CD4-positive, alpha-beta memory T cell (primary cell): ENCODE measurements at places on chromosomes 6 and 20. TPM values are rescaled to one million over a fixed set of nuclear protein-coding genes. Genes with fewer than 3 reads are reported as not detected.

Gene C20orf141
- polyA plus RNA-seq: not detected

Gene GGTLC1
- polyA plus RNA-seq: not detected

- peak overlapping the region; percentile 56 for H3K27ac ChIP-seq
- H3K4me3 ChIP-seq: peak overlapping the region; percentile 9
- DNase-seq: no peak
- H3K36me3 ChIP-seq: no peaks in the 10 kb centered on the region
- no peaks in the 10 kb centered on the region for H3K27me3 ChIP-seq
Measured at GRCh38 chr6:156396791-156397418, 380.3 kb upstream of the ARID1B start.

- H3K4me3 ChIP-seq: no peak overlapping the region
- no peaks in the 10 kb centered on the region for H3K4me1 ChIP-seq
- H3K27me3 ChIP-seq: no peaks in the 10 kb centered on the region
- no peaks in the 10 kb centered on the region for H3K36me3 ChIP-seq
- no peak overlapping the region for H3K27ac ChIP-seq
Measured at GRCh38 chr6:169971081-169971861, 219.8 kb downstream of the ERMARD start.

- no peak for DNase-seq
- H3K4me3 ChIP-seq: no peak overlapping the region
- no peak overlapping the region for H3K27ac ChIP-seq
- no peaks in the 10 kb centered on the region for H3K27me3 ChIP-seq
Measured at GRCh38 chr6:145731447-145731846, 3.9 kb downstream of the EPM2A start.

Gene ZKSCAN4
- polyA plus RNA-seq: 5.2 TPM

DNA sequence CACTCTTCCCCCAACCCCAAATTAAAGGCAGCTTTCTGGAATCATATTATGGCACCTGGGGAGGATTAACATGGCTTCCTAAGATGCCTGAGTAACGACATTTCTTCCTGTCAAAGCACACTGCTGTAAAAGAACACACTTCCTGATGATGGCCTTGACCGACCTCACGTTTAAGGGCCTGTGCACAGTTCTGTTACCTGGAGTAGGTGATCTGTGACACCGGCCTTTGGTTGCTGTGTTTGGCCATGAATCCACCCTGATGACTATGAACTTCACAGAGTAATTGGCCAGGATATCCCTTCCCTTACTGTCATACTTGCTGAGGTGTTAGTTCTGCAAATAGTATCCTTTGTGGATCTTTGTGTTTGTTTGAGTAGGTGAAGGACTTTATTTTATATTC is 45.8 kb downstream of the PLCB4 start:
- H3K27ac ChIP-seq: no peak overlapping the region
- no peak for DNase-seq
- H3K36me3 ChIP-seq: no peaks in the 10 kb centered on the region
- no peak overlapping the region for H3K4me3 ChIP-seq
- no peaks in the 10 kb centered on the region for H3K27me3 ChIP-seq
- no peaks in the 10 kb centered on the region for H3K4me1 ChIP-seq

GRCh38 chr6:8633762-8634161 is 198.4 kb upstream of the SLC35B3 start:
- H3K36me3 ChIP-seq: no peaks in the 10 kb centered on the region
- no peaks in the 10 kb centered on the region for H3K4me1 ChIP-seq
- DNase-seq: no peak
- H3K27me3 ChIP-seq: no peaks in the 10 kb centered on the region
- no peak overlapping the region for H3K27ac ChIP-seq

Gene CLVS2
- polyA plus RNA-seq: not detected

Gene CLPSL2
- polyA plus RNA-seq: not detected

DNA sequence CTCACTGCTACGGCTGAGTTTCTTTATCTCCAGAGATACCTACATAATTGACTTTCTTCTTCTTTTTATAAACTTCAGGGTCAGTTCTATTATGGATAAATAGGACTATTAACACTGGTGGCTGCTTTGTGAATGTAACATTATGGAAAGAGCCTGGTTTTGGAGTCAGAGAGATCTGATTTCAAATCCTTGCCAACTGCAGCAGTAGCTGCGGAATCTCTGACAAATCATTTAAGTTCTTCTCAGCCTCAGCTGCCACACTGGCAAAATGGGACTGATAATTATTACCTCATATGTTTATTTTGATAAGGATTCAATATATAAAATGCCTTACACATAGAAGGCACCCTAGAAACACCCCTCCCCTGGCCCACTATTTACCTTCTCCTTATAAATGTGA is 160.5 kb downstream of the BACH2 start:
- no peaks in the 10 kb centered on the region for H3K36me3 ChIP-seq
- H3K27me3 ChIP-seq: no peaks in the 10 kb centered on the region
- no peak overlapping the region for H3K27ac ChIP-seq
- H3K4me1 ChIP-seq: no peaks in the 10 kb centered on the region
- no peak overlapping the region for H3K4me3 ChIP-seq

- no peak overlapping the region for H3K27ac ChIP-seq
- no peaks in the 10 kb centered on the region for H3K27me3 ChIP-seq
- H3K36me3 ChIP-seq: no peaks in the 10 kb centered on the region
Measured at GRCh38 chr6:164010441-164011103, 596.1 kb downstream of the QKI start.

- H3K4me1 ChIP-seq: no peaks in the 10 kb centered on the region
- H3K36me3 ChIP-seq: no peaks in the 10 kb centered on the region
- DNase-seq: no peak
- no peaks in the 10 kb centered on the region for H3K27me3 ChIP-seq
Measured at GRCh38 chr6:14344486-14344885, 226.9 kb downstream of the CD83 start.

- peaks cover 7% of the 10 kb centered on the region for H3K4me1 ChIP-seq
- H3K27me3 ChIP-seq: no peaks in the 10 kb centered on the region
- H3K4me3 ChIP-seq: no peak overlapping the region
Measured at GRCh38 chr6:34047913-34048867, 97.7 kb downstream of the GRM4 start.

Gene MAPK13
- polyA plus RNA-seq: 36.8 TPM

DNA sequence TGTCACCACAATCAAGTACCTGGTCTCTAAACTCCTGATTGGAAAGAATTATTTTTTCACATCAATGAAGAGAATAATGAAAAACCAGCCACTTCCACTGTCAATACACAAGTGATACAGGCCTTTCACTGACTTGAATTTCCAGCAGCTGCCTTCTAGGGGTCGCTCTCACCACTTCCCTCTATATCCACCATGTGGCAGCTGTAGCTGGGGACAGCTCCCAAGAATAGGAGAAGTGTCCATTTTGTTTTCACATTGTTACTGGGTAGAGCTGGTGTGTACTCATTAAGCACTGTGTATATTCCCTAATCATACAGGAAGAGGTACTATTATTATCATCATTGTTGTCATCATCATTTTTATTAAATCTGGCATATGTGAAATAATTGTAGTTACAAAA is 438.4 kb upstream of the SPTLC3 start:
- no peak overlapping the region for H3K27ac ChIP-seq
- H3K36me3 ChIP-seq: no peaks in the 10 kb centered on the region
- H3K4me1 ChIP-seq: no peaks in the 10 kb centered on the region
- no peak overlapping the region for H3K4me3 ChIP-seq
- no peak for DNase-seq

Gene CDH26
- polyA plus RNA-seq: not detected

- H3K4me1 ChIP-seq: no peaks in the 10 kb centered on the region
- no peak overlapping the region for H3K27ac ChIP-seq
- no peak overlapping the region for H3K4me3 ChIP-seq
Measured at GRCh38 chr6:28558629-28559028, 32.9 kb downstream of the GPX5 start.

DNA sequence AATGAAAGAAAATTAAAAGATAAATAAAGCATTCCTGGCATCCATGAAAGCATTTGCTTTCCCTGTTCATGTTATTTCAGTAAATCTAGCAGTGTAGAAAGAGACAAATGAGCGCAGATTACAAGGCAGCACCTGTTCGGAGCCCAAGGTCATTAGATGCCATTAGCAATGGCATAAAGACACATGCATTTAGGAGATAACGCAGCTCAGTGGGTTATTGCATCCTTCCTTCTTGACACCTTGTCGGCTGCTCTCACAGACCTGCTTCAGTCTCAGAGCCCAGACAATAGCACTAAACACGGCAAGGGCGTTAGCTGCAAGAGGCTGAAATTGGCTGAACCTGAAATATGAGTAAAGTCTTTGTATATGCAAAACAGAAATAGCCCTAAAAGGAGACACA is 140.3 kb downstream of the ATXN1 start:
- H3K27me3 ChIP-seq: no peaks in the 10 kb centered on the region
- H3K4me1 ChIP-seq: peaks cover 48% of the 10 kb centered on the region
- H3K36me3 ChIP-seq: no peaks in the 10 kb centered on the region
- no peak overlapping the region for H3K4me3 ChIP-seq

DNA sequence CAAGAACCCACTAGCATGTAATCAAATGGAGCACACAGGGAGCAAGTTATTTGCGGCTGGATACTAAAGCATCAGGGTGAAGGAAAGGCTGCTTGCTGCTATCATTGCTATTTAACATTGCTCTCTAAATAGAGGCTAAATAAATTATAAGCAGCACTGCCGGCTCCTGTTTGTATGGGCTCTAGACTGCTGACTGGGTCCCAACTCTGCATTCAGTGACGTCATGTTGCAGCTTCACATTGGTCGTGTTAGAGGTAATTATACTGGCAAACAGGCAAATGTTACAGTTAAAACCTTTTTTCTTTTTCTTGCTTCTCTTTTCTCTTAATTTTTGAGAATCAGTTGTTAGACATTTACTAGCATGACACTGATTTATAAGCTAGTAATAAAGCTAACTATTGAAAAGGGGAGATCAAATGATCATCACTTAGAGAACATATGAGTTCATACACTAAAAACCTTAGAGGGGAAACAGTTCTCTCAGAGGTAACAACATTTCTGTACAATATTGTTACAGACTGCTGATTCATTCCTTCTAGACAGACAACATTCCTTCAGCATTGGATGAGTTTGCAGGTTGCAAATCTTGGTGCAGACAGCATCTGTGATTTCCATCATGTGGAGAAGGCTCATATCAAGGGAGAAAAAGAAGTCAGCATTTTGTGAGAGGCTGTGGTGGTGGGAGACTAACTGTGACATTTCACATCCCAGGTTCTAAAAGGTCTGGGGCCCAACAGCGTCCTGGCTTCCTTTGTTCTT is 15.9 kb downstream of the RFPL4B start:
- H3K27ac ChIP-seq: no peak overlapping the region
- H3K27me3 ChIP-seq: no peaks in the 10 kb centered on the region

DNA sequence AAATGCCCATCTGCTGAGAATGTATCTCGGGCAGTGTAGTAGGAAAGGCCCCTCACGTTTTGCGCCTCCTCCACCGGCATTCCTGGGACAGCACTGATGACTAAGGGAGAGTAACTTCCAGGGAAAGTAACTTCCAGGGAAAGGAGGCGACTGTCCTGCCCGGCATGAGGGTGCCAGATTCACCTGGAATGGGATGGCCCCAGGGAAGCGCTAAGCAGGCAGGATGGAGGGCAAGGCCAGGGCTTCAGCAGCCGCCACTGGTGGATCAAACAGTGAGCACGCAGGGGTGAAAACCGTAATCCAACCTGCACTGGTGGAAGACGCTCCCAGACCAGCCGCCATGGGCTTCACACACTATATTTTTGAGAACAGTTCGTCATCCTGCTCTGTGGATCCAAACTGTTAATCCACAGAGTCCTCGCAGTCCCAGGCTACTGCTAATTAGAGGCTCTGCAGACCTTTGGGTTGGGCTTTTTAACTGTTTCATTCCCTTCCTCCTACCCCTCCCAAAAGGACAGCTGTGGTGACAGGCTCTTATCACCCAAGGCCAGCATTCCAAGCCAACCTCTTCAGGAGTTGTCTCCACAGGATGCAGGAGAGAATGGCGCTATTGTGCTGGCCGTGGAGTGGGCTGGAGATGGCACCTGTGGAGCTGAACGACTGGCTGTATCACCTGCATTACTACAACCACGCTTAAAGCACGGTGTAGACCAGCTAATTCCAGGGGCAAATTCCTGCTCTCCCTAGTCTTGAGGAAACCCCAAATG is 178.9 kb downstream of the DLL1 start:
- H3K27ac ChIP-seq: no peak overlapping the region
- H3K4me1 ChIP-seq: no peaks in the 10 kb centered on the region
- H3K36me3 ChIP-seq: no peaks in the 10 kb centered on the region
- no peaks in the 10 kb centered on the region for H3K27me3 ChIP-seq
- DNase-seq: no peak
- H3K4me3 ChIP-seq: no peak overlapping the region

Gene MCCD1
- not detected for polyA plus RNA-seq

Gene MRPS10
- 40.3 TPM for polyA plus RNA-seq

- H3K27ac ChIP-seq: no peak overlapping the region
- H3K36me3 ChIP-seq: no peaks in the 10 kb centered on the region
- H3K4me1 ChIP-seq: no peaks in the 10 kb centered on the region
- DNase-seq: no peak
Measured at GRCh38 chr6:37347177-37347576, 6.6 kb upstream of the RNF8 start.

GRCh38 chr6:91155129-91155785 is 568.4 kb upstream of the MAP3K7 start:
- no peak overlapping the region for H3K4me3 ChIP-seq
- no peaks in the 10 kb centered on the region for H3K36me3 ChIP-seq
- no peak for DNase-seq
- no peaks in the 10 kb centered on the region for H3K4me1 ChIP-seq
- no peaks in the 10 kb centered on the region for H3K27me3 ChIP-seq

- H3K36me3 ChIP-seq: no peaks in the 10 kb centered on the region
- H3K27ac ChIP-seq: no peak overlapping the region
- no peak overlapping the region for H3K4me3 ChIP-seq
Measured at GRCh38 chr6:92047860-92048259, 1371.5 kb downstream of the EPHA7 start.

DNA sequence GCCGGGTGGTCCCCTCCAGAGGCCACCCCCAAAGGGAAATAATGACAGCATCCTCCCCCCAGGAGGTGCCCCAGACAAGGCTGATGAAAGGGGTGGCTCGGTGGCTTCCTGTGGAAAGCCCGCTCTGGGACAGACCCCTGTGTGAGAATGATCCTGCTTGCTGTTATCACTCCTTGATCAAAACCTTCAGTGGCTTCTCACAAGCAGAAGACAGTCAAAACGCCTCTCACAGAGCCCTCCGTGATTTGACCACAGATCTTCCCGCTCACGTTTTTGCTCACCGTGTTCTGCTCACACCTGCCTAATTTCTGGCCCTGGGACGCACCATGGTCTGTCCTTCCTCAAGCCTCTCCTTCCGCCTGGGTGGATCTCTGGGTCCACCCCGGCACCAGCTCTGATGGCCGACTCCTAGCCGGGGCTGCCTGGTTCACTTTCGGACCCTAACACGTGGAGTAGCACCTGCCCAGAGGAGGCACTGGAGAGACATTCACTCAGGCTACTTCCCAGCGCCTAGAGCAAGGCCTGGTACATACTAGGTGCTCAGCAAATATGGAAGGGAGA is 210.4 kb downstream of the ANKRD60 start:
- H3K27ac ChIP-seq: no peak overlapping the region
- H3K27me3 ChIP-seq: no peaks in the 10 kb centered on the region
- no peak for DNase-seq
- no peak overlapping the region for H3K4me3 ChIP-seq
- H3K36me3 ChIP-seq: no peaks in the 10 kb centered on the region

Gene ERVFRD-1
- polyA plus RNA-seq: 0.05 TPM

DNA sequence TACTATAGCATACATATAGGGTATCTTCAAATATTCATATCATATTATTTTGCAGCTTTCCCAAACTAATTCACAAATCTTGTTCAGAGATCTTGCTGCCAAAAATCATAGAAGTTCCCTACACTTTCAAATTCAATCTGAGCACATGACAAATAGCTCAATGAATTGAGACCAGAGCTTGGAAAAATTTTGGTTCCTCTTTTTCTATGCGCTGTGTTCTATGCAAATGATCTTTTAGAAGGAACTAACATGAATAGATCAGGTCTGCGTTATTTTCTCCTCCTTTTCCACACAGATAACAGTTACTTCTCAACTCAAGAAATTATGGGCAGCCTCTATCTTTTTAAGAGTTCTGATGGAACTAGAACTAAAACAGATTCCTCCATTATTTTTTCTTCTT is 316.3 kb downstream of the ARHGAP18 start:
- no peak overlapping the region for H3K4me3 ChIP-seq
- DNase-seq: no peak
- no peak overlapping the region for H3K27ac ChIP-seq
- no peaks in the 10 kb centered on the region for H3K36me3 ChIP-seq
